ENCODE measurements at places on chromosomes 3 and 15.
A peak's percentile ranks its signal among the peaks of the same experiment; 100 is the strongest.

DNA sequence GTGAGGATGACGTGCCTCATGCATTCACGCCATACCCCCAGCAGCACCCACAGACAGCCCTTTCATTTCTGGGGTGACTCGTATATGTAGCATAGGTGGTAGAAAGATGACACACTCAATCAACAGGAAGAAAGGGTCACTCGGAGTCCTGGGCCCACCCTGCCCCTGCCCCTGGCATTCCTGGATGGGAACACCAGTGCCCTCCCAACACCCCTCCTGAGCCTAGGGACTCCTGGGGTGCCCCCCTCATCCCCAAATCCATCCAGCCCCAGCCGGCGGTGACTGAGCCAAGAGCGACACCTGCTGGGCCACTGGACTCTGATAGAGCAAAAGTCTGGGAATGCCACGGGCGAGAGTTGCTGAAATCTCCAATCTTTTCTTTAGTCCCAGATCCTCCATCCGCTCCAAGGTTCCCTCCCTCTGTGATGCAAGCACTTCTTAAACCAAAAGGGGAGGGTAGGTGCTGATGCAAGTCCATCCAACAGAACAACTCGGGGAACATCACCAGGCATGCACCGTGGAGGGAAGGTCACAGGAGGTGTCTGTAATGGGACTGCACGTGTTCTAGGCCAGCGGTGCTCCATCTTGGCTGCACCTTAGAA is 31.1 kb downstream of the ACAN start:
- DNase-seq: no peak

DNA sequence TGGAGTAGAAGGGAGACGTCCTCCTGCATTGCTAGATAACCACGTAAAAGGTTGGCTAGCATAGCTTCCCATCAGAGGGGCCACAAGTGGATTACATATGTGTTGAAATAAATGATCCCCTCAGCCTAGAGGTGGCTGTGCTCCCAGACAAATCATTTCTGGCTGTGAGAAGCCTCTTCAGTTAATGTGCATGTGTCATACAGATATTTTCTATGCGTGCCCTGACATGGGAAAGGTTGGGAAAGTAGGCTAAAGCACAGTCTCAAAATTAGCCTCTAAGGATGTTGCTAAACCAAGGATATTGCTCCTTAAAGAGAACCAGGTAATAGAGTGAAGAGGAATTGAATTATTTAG is 17.8 kb downstream of the USP3 start:
- DNase-seq: no peak

- no peak for DNase-seq
These were observed 210.8 kb upstream of the NR2E3 start for GRCh38 chr15:71599418-71600151.

- no peak for DNase-seq
These were observed 214.5 kb upstream of the ROPN1 start for GRCh38 chr3:124206225-124207055.

- peak; percentile 57 for DNase-seq
These were observed 1018.2 kb downstream of the DIPK2A start for GRCh38 chr3:144989807-144990206.

- DNase-seq: no peak
These were observed 232.9 kb downstream of the UACA start for GRCh38 chr15:70530503-70530902.

DNA sequence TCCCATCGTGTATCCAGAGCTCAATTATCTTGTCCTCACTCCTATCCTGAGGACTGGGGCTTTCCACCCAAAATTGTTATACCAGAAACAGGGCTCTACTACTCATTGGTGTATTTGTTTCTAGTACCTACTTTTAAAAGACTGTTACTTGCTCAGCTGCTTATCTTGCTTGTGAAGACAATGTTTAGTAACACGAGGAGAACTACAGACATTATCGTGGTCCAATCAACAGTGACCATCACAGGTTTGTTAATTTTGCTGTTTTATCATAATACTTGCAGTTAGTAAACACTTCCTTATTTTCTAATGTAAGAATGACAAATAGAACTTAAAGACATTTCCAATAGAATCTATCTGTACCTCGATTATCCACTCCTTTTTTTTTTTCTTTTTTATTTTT is 13.5 kb downstream of the LRCH3 start:
- DNase-seq: no peak

DNA sequence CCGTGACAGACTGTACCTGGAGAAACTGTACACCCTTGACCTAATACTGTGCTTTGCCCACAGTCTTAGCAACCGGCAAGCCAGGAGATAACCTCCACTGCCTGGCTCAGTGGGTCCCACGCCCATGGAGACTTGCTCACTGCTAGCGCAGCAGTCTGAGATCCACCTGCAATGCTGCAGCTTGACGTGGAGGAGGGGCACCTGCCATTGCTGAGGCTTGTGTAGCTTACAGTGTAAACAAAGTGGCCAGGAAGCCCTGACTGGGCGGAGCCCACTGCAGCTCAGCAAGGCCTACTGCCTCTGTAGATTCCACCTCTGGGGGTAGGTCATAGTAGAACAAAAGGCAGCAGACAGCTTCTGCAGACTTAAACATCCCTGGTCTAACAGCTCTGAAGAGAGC is 189.3 kb downstream of the EDEM1 start:
- DNase-seq: no peak

DNA sequence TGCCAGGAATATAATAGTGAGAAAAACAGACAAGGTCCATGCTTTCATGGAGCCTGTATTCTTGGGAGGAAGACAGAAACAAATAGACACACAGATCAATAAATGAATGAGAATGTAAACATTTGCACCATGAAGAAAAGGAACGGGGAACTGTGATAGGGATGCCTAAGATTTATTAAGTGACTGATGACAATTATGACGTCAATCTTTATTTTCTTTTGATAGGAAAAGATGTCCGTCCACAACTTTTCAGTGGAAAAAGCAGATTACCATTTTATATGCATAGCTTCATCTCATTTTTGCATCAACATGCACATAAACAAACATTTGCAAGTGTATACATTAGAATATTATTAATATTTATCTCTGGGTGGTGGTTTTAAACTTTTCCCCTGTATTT is 27.9 kb upstream of the WNT5A start:
- no peak for DNase-seq

DNA sequence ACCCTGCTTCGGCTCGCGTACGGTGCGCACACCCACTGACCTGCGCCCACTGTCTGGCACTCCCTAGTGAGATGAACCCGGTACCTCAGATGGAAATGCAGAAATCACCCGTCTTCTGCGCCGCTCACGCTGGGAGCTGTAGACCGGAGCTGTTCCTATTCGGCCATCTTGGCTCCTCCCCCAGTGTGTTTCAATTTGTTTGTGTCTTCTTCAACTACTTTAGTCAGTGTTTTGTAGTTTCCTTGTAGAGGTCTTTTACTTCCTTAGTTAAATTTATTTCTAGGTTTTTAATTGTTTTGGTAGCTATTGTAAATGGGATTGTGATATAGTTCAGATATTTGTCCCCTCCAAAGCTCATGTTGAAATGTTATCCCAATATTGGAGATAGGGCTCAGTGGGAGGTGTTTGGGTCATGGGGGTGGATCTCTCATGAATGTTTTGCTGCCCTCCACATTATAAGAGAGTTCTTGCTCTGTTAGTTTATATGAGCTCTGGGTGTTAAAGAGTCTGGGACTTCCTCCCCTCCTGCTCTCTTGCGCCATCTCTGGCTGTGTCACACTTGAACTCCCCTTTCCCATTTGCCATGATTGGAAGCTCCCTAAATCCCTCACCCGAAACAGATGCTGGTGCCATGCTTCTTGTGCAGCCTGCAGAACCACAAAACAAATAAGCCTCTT is 304.4 kb downstream of the DOCK3 start:
- DNase-seq: no peak

DNA sequence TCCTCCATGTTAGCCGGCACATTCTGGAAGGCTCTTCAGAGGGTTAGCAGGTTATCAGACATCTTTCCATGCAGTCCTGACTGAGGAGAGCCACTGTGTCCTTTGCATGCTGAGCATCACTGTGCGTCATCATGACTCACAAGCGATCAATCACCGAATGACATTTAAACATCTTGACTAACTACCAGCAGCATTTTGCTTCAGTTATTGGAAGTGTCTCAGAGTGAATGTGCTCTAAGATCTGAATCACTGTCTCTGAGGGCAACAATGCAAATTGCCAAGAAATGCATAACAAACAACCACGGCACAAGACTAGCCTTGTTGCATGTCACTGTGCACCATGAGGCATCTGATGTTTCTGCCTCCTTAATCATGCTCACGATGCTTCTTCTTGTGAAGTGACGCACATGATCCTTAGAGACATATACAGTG is 18.3 kb upstream of the ATP8B4 start:
- peak; percentile 99 for DNase-seq

- peak; percentile 51 for DNase-seq
These were observed 76.4 kb upstream of the SCN5A start for GRCh38 chr3:38725726-38726419.

GRCh38 chr15:96264351-96264798 is 66.1 kb upstream of the NR2F2 start:
- DNase-seq: no peak

GRCh38 chr3:156685752-156686151 is 11.4 kb downstream of the TIPARP start:
- DNase-seq: no peak

GRCh38 chr3:169662843-169663160 is 710 bp downstream of the MECOM start:
- no peak for DNase-seq

- no peak for DNase-seq
These were observed 105.5 kb downstream of the SEMA5B start for GRCh38 chr3:122921791-122922651.

- DNase-seq: peak; percentile 18
These were observed 6.7 kb upstream of the ACSBG1 start for GRCh38 chr15:78241017-78241416.

- DNase-seq: no peak
These were observed 4.6 kb downstream of the SLC6A1 start for GRCh38 chr3:10997196-10997595.

- no peak for DNase-seq
These were observed 54.5 kb upstream of the LRIG1 start for GRCh38 chr3:66555214-66555844.

GRCh38 chr3:116776880-116777785 is 67.6 kb downstream of the TUSC7 start:
- no peak for DNase-seq

DNA sequence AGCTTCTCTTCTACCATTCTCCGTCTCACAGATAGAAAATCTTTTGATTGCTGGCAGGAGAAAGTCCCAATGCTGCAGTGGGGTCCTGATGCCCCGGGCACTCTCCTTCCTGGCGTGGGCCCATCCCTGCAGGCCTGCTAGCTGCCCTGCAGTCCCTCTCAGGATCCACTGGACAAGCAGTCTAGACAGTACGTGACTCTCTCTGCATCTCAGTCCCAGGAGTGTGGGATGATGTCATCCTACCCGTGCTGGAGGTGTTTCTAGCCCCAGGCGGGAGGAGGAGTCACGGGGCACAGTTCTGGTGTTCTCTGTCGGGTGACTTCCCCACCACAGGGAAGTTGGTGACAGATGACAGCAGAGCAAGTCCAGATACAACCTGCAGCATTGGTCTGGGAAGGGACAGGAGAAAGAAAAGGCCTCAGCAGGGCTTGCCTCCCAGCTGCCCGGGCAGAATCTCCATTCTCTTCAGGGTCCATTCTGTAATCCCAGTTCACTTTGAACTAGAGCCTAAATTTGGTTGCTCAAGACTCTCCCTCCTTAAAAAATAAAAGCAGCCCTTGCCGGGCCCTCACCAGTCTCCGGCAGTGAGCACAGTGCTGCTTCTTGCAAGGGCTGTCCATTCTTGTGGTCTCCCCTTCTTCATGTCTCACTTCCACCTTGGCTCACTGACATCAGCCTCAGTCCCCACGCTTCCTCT is 30.6 kb downstream of the SLC28A1 start:
- no peak for DNase-seq

DNA sequence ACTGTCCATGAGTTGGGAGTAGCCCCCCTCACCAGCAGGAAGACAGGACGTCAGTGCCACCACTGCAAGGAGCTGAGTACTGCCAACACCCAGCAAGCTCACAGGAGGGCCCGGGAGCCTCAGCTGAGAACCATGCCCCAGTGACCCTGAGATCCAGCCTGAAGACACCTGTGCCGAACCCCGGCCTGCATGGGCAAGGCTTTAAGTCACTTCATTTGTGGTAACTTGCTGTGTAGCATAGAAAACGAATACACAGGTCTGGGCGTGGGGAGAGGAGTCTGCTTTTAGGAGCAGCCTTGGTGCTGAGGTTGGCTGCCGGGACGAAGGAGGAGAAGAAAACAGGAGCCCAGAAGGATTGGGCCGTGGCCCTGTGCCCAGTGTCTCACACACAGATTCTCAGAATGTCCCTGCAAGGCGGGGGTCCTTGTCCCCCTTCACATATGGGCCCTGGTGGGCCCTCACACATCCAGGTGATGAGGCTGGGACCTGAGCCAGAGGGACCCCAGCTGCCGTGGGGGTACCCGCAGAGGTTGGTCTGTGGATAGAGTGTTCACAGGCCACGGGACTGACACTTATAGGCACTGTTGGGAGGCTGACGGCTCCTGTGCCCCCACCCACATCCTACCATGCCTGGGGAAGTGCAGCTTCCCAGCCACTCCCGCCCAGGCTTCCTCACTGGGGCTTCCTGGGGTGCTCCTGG is 85.3 kb downstream of the PLXNA1 start:
- no peak for DNase-seq

DNA sequence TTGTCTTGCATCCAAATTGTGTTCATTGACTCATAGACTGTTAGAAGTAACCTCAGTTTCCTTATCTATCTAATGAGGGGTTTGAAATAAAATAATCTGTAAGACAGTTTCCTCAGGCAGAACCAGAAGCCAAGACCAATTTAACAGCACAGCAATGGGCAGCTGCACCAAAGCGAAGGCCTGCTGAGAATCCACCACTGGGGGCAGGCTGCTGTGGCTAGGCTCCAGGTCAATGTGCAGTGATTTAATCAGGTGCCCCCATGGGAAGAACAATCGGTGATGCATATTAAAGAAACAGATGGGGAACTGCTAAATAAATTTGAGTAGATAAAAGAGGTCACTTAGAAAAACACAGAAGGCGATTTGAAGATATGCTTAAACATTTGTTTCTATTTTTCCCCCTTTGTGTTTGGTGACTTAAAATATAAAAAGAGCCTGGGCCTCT is 28.0 kb upstream of the TMOD3 start:
- DNase-seq: no peak

- no peak for DNase-seq
These were observed 25.9 kb upstream of the CXCR6 start for GRCh38 chr3:45917146-45917898.
